Stimulated activated CD4-positive, alpha-beta T cell treated with anti-CD3 and anti-CD28 coated beads, Interleukin-4, amount 100 ng/mL, for 24 hours (primary cell): ENCODE measurements at places on chromosomes 3 and 15.

DNA sequence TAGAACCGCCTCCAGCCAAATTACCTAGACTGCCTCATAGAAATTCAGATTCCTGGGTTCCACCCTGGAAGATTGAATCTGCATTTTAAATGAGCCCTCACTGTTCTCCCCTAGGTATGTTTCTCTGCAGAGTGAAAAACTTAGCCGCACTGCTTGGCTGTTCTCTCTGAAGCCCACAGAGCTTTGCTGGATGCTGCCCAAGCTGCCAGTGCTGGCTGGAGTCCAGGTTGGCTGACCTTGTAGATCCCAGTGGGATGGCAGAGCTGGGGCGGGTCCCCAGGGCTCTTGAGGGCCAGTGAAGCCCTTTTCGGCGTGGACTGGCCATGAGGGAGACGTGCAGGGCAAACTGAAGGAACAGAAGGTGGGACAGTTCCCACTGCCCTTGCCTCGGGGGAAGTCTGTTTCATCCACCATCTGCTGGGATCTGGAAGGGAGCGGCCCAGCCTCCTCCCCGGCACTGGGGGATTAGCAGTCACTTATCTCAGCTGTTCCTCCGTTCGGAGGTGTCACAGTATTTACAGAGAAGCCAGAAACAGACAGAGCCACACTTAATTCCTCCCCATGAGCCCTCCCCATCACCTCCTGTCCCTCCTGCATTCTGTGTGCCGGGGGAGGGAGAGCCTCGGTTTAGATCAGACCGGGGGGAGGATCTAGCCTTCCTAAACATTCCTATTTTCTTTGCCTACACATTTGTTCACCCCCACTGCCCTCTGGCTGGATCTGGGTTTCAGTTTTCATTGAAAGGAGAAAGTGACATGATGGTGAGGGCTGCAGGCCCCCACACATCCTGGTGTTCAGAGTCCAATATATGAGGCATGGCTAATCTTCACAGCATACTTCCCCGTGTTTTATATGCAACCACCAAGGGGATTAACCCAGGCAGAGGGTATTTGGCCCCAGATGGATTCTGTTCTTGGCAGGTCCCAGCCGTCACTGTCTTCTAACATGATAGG lies 4.1 kb upstream of the ACTC1 start:
- DNase-seq = no peak

- no peak for DNase-seq
Observed at GRCh38 chr3:100754563-100755334, 45.5 kb downstream of the TFG start.

- no peak for DNase-seq
Observed at GRCh38 chr15:80588801-80589200, 106.3 kb upstream of the ABHD17C start.

DNA sequence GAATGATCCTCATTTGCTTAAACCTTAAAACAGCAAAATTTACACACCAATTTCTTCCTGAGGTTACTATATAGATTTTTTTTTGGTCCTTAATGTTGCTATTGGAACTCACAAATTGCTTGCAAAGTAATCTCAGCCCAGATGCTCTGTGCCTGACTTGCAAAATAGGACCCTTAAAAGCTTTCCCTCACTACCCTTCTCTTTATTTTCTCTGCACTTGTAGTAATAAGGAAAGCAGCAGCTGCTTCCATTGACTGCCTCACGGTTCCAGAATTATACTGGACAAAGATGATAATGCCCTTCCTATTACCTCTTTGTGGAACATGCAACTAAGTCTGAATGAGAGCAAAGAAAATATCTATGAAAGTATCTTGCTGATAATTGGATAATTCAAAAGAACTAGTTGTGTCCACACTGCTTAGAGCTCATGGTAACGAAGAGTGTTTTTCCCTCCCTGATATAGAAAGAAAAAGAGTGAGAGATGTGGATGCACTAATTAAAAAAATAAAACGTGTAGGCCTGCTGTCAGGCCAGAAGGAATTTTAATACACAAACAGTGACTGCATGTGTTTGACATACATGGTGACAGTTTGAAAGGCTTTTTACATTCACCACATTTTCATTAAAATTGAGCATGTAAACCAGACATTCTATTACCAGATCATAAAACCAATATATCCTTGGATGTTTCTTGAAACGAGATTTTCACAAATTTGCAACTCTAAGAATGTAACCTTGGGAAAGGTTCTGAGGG lies 783.1 kb downstream of the GBE1 start:
- no peak for DNase-seq

GRCh38 chr15:41256577-41257038 lies 25.5 kb downstream of the CHP1 start:
- DNase-seq = no peak

- no peak for DNase-seq
Observed at GRCh38 chr3:114609973-114610630, 316.3 kb downstream of the TIGIT start.

DNA sequence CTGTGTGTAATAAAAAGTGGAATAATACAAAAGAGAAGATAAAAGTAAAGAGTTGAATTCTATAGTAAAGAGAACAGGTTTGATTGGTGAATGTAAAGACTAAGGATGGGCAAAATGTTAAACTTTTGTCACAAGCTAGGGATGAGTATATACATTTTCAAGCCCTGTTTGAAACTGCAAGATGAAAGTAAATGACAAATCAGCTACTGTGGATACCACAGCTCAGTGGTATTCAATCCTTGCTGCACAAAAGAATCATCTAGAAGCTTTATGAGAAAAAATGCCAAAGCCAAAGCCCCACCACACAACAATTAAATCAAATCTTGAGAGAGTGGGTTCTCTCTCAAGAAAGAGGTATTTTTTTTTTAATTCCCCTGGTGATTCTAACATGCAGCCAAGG lies 67.7 kb downstream of the VPS13C start:
- no peak for DNase-seq

- DNase-seq = peak; percentile 55
Observed at GRCh38 chr3:119891944-119892721, 110.2 kb downstream of the NR1I2 start.

- DNase-seq = no peak
Observed at GRCh38 chr3:121855555-121855954, 20.5 kb downstream of the EAF2 start.

- DNase-seq = no peak
Observed at GRCh38 chr3:32500231-32500630, 2.4 kb downstream of the CMTM6 start.

DNA sequence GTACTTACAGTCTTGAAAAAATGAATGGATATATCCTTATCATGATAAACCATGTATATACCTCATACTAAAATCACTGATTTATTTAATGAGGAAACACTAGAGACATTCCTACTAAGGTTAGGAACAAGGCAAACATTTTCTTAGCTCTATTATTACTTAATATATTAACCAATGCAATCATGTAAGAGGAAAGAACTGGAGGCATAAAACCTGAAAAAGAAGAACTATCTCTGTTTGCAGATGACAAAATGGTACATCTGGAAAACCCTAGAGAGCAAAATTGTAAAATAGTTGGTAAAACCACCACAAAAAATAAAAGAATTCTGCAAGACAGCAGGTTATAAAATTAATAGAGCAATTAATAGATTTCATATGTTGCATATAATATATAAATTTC lies 81.2 kb downstream of the KLF13 start:
- DNase-seq = no peak
